ENCODE measurements at places on chromosomes 11 and 22.

DNA sequence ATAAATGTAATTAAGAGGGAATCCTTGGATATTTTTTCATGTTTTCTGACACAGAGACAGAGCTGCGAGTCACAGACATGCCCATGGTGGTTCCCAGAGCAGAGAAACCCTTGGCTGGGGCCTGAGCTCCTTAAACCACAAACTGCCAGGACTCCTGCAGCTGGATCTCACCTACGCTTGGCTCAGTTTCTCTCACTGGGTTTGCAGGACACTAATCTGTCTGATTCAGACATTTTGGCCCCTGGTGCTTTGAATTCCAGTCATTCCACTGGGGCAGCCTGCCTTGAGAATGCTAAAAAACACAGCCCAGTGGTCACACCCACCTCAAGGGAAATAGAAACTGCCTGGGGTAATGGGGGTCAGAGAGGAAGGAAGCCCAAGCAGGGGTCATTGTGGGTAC lies 122.6 kb downstream of the CCDC81 start:
- DNase-seq: peak; percentile 88

DNA sequence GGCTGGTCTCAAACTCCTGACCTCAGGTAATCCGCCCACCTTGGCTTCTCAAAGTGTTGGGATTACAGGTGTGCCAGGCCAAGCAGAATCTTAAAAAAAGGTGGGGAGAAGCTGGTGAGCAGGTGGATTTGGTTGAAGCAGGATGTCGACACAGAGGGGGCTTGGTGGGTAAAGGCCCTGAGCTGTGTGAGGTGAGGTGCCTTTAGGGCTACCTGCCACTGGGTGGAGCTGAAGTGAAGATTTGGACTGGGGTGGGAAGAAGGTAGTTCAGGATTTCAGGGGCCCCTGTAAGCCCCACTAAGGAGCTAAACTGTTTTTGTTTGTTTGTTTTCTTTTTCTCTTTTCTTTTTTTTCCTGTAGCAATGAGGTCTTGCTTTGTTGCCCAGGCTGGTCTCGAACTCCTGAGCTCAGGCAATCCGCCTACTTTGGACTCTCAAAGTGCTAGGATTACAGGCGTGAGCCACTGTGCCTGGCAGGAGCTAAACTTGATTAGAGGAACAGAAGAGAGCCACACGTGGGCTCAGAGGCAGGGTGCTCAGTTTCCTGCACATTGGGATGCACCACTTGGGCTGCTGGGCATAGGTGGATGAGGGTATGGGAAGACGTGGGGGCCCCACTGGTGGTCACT lies 6.0 kb downstream of the P2RX6 start:
- no peak for DNase-seq

- DNase-seq: no peak
These were observed 26.3 kb upstream of the CCDC90B start for GRCh38 chr11:83312430-83312829.

DNA sequence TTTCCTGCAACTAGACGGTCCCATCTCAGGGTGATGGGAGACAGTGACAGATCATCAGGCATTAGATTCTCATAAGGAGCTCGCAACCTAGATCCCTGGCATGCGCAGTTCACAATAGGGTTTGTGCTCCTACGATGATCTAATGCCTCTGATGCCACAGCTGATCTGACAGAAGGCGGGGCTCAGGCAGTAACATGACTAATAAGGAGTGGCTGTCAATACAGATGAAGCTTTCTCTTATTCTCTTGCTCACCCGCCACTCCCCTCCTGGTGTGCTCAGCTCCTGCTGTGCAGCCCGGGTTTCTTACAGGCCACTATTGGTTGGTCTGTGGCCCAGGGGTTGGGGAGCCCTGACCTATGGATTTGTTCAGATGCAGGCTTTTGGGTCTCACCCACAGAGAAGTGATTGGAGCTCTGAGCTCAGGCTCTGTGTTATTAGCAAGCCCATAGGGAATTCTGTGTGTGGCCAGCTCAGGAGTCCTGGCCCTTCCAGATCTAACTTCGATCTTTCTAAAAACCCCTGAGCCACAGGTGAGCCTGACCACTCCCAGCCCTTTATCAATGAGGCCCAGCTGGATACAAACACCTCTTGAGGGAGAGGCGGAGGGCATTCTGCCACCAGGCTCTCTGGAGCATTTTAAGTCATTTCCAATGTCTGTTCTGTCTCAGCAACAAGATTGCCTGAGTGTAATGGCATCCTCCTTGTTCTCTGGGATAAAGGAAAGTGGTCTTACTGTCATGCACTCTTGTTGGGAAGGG lies 351.8 kb downstream of the BUD13 start:
- DNase-seq: peak; percentile 2

- no peak for DNase-seq
These were observed 667 bp downstream of the DGCR6L start for GRCh38 chr22:20319041-20319744.

GRCh38 chr22:35368386-35368785 lies 12.5 kb upstream of the HMOX1 start:
- DNase-seq: no peak

DNA sequence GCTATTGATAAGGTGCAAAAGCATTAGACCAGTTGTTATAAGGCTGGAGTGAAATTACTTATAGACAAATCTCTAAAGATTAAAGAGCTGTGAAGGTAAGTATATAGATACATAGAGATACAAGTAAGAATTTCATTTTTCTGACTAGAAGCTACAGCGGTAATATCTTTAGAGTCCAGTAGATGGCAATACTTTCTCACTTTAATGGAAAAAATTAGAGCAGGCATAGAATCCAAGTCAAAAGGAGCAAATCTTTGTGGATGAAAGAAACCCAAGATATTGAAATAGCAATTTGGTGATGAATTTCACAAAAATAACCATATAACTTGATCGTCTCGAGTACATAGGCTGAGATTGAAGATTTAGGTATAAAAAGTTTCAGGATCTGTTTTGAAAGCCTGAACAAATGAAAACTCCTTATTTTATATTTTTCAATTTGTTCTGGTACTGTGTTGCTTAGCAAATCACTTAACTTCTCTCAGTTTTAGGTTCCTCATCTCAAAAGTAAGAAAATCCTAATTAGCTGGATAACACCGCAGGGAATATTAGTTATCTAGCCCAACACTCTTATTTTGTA lies 81.9 kb downstream of the UVRAG start:
- DNase-seq: peak; percentile 61

GRCh38 chr11:126718276-126718675 lies 282.3 kb downstream of the KIRREL3 start:
- peak; percentile 4 for DNase-seq

- DNase-seq: no peak
These were observed 67.3 kb downstream of the RTL6 start for GRCh38 chr22:44430716-44431115.

GRCh38 chr22:45051946-45052345 lies 42.1 kb upstream of the PHF21B start:
- no peak for DNase-seq

DNA sequence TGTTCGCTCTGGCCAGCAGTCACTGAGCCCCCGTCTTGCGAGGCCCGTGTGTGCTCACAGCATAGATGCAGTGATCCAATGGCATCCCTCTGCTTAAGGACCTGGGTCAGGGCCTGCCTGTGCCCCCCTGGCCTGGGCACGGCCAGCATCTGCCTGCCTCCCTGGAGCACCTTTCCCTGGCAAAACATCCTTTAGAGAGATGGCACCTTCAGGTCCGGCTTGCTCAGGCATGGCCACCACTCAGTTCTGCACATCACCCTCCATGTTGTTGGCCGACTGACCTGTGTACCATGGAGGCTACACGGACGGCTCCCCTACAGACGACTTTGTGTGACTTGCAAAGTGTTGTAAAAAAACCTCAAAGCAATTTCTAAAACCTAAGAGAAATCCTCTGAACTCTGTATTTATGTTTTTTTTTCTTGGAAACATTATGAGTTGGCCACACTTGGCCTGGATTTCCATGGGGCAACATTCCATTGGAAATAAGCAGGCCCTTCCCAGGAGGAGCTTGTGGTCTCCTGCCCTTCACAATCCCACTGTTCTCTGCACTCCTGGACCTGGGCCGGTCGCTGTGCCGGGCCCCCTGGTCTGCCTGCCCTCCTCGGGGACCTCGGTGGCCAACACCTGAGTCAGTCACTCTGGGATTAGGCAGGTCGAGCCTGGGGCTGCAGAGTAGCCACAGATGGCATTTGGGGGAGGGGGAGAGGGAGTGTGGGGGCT lies 592.4 kb downstream of the TBC1D22A start:
- DNase-seq: no peak

DNA sequence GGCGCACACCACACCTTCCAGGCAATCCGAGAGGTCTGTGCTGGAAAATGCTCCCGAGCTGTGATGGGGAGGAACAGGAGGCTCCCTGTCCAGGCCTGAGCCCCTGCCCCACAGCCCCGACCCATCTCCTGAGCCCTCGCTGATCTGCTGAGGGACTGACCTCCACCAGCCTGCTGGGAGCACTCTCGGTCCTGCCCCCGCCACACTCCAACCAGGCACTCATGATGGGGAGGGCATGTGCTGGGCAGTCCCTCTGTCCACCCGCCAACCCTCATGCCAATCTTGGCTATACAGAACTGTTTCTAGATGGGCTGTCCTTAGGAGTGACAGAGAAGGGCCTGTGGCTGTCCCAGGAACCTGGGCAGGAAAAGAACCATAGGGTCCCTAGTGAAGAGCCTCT lies 70.8 kb downstream of the TRMU start:
- no peak for DNase-seq

DNA sequence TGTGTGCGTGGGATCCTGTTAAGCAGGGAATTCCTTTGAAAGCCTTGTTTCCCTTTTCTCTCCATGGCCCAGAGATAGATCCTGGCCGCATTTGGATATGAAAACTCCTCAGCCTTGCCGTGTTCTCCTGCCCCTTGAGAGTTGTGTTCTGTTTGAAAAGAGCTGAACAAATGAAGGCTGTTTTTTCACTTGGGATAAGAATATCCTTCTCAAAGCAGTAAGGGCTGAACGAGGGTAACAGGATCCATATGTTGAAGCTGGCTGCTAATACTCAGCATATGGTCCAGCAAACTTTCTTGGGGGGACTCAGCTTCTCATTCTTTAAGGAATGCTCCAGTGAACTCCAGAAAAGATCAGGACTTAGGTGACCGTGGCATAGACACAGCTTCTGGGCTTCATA lies 114.5 kb upstream of the TTC12 start:
- no peak for DNase-seq
